ENCODE measurements at places on chromosomes 1 and 21. TPM values are rescaled to one million over a fixed set of nuclear protein-coding genes. Genes with fewer than 3 reads are reported as not detected.

DNA sequence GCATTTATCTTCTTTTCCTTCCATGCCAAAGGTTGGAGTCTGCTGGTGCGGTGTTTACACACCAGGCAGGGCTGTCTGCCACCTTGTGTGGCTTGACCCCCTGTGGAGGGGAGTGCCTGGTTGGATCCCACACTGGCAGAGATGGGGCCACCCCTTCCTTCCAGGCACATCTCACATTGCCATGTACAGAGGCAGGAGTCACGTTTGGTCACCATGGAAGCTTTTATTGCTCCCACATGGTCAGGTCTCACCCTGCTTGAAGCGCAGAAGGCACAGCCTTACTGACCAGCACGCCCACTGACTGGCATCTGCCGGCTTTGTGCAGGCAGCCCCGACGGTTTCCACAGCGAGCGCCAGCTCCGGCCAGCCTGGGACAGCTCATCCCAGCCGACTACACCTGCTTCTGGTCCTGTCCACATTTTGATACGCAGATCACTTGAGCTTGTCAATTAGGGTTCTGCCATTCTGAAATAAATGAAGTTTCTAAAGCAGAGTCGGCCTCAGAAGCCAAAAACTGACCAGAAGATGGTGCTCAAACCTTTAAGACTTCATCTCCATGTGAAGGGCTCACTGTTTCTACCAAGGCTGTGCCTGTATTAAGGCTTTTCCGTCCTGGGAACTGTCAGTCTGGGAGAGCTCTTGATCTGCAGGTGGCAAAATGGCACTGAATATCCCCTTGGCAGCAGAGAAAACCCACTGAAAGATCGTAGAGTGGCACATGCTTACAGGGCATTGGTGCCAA lies 35.6 kb upstream of the EPHA8 start:
- no peak for DNase-seq

Gene WDR64
- not detected for total RNA-seq

DNA sequence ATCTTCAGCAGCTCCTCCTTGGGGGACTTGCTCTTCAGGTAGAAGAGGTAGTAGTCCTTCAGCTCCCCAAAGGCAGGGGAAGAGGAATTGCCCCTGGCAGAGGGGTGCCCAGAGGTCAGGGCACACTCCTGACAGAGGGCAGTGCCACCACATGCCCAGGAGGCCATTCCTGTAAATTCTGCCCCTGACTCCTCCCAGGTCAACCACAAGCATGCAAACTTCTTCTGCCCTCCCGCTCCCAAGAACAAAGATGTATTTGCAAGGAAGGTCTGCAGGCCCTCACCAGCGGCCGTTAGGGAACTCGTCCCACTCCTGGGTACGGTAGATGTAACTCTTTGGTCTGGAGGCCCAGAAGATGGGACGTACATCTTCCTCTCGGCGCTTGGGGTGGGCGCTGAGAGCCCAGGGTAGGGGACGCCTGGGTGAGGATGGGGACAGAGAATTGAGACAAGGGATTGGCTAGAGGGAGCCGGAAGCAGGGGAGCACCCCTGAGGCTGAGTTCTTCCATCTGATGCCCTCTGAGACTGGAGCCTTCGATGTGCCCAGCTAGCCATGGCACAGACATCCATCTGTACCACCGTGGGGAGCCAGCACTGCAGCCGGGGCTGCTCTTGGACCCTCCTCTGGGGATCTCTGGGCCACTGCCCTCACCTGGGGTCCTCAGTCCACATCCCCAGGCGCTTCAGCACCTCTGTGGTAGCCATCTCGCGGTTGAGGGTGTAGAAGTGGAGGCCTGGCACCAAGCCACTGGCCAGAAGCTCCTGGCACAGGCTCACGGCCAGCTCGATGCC lies 11.1 kb downstream of the MTHFR start:
- no peak for DNase-seq

DNA sequence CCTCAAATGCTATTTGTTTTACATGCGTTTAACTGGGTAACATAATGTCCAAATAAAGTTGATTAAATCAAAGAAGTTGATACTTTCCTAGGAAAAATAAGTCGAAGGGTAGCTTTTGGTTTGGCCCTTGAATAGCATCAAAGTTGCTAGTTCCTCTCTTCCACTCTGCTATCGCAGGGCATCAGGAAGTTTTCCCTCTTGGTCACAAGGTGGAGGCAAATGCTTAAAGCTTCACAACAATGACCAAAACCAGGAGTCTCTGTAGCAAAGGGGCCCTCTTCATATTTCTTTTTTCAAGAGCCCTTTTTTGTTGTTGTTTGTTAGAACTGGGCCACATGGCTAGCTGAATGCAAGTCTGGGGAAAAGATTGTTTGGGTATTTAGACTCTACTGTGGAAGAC lies 668.4 kb downstream of the KCNT2 start:
- no peak for DNase-seq

DNA sequence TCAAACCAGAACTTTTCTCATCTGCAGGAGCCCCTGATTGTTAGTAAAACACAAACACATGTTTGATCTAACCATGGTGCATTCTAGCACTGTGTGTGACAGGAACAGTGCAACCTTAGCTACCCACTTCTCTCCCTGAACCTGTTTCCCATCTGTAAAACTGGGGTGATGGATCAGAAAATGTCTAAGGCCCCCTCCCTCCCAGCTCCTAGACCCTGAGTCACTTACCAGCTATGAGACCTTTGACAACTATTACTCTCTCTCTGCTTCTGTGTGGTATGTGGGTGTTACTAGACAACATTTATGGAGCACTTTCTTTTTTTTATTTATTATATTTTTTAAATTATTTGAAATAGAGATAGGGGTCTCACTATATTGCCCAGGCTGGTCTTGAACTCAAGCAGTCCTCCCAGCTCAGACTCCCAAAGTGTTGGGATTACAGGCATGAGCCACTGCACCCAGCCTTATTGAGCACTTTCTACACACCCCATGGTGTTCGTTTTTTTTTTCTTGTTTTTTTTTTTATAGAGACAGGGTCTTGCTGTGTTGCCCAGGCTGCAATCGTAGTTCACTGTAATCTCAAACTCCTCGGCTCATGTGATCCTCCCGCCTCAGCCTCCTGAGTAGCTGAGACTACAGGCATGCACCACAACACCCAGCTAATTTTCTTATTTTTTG lies 2.6 kb downstream of the INPP5B start:
- DNase-seq, result no peak

- DNase-seq, result no peak
Observed at GRCh38 chr1:182835806-182836205, 3.3 kb upstream of the DHX9 start.

Gene MAPKAPK2
- total RNA-seq, result 97.4 TPM

DNA sequence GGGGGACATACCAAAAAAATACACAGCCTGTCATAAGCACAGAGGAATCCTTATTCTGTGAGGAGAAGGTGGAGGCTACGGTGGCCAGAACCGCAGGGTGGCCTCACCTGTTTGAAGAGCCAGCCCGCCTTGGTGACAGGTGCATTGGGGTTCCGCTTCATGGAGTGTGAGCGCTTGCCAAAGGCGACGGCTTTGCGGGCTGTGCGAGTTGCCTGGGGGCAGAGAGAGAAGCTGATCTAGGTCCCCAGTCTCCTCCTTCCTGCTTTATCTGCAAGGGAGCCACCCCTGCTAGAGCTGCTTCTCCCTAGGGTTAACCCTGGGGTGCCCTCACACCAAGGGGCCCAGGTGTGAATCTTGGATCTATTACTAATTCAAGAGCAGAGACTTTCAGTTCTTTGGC lies 54.3 kb upstream of the GOLT1A start:
- DNase-seq, result no peak

GRCh38 chr1:6776895-6777294 lies 8.4 kb upstream of the CAMTA1 start:
- DNase-seq, result no peak

Gene GBP1
- 38.3 TPM for total RNA-seq

DNA sequence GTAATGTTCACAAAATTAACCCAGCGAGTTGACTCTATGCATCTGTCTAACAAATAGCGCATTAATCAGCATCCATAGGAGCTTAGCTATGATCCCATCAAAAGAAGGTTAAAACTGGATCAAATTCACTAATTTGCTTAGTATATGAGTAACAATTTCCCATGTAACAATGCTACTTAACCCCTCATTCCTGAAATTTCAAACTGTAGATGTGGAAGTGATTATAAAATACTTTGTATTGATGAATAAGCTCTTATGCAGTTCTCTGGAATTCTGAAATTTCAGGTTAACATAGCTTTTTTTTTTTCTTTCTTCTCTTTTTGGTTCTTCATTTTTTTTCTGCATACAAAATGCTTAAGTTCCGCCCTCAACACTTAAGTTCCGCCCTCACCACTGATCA lies 1272.7 kb downstream of the KCNT2 start:
- DNase-seq, result no peak

GRCh38 chr1:1130206-1131120 lies 14.6 kb upstream of the C1orf159 start:
- DNase-seq, result no peak

DNA sequence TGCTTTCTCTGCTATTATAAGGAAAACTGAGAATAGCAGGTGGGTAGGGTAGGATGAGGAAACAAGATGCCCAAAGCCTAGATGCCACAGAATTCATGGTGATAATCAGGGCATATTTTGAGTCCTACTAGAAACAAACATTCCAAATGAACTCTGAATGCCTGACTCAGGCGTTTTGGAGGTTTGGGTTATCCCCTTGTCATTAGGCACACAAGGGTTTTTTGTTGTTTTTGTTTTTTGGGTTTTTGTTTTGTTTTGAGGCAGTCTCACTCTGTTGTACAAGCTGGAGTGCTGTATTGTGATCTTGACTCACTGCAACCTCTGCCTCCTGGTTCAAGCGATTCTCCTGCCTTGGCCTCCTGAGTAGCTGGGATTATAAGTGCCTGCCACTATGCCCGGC lies 19.2 kb downstream of the SYNC start:
- no peak for DNase-seq

- no peak for DNase-seq
Observed at GRCh38 chr1:38088791-38089190, 42.2 kb upstream of the POU3F1 start.

- DNase-seq, result no peak
Observed at GRCh38 chr1:188715566-188715965, 1762.1 kb downstream of the BRINP3 start.

Gene GUCA2B
- total RNA-seq, result not detected

GRCh38 chr1:85473390-85473789 lies 8.4 kb upstream of the DDAH1 start:
- DNase-seq, result no peak

- DNase-seq, result no peak
Observed at GRCh38 chr1:89975540-89976125, 19.3 kb upstream of the ZNF326 start.

DNA sequence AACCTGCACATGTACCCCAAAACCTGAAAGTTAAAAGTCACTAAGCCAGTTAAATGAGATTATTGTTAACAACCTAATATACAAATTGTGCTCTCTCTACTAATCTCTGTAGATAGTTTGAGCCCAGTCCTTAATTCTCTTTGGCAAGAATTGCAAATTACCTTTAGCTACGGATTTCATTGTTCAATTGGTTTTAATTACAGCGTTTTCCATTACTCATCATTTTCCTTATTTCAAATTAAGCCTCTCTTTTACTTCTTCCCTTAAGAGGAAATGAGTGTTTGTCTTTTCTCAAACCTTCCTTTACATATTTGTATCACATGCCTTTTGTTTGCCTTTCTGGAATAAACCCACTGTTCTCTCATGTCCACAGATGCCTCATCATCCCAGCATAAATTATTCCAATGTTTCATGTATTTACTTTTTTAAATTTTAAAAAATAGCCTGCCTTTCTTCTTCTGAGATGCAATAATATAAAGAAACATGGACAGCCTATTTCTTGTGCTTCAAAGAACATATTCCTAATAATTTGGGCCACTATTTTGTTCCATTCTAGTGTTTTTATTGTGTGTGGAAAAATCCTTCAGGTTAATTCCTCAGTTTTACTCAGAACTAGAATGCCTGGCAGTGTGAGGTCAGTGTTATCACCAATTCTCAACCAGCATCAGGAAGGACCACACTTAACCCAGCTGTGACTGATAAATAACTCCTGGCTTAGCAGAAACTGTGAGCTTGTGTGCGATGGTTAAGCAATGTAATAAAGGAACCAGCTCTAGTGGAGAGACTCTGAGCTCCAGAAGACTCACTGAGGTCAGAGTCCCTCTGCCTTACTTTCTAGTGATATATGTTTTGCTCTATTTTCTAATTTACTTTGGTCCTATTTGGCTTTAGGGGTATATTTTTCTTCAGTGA lies 600.5 kb downstream of the LTN1 start:
- no peak for DNase-seq

- DNase-seq, result peak; percentile 68
Observed at GRCh38 chr1:204647114-204647804, 38.3 kb downstream of the LRRN2 start.

Gene KCNC4
- total RNA-seq, result 19.5 TPM
